ENCODE measurements at places on chromosomes 3 and 15.
A peak's percentile ranks its signal among the peaks of the same experiment; 100 is the strongest.

DNA sequence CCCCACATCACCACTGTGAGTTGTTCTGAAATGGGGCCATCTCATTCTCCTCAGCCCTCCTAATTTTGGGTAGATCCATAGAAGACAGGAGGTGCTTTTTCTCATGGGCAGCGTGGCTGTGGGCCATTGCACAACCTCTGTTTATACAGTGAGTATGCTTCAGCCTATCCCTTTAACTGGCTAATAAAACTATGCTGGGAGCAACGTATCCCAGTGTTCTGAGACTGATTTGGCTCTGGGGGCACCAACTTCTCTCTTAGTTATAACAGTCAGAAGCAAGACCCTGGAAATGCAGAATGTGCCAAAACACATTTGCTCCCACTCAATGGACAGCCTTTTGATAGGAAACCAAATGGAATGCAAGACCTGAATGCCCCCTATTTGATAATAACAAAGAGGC lies 97.1 kb upstream of the ICE2 start:
- no peak for DNase-seq

DNA sequence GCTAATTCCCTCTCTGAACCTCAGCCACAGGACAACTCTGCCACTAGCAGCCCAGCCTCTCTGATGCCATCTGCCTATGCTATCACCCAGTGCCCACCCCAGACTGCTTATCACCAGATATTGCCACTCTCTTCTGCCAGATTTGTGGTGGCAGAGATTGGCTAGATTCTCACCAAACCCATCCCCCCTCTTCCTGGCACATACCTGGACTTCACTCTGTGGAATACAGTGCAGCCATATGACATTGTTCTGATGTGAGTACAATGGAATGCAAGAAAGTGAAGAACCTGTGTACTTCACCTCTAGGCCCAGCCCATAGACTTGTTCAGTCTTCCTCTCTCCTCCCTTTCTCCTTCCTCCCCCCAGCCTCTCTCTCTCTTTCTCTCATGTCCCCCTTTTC lies 46.9 kb upstream of the NTRK3 start:
- no peak for DNase-seq

GRCh38 chr15:88012233-88012632 lies 244.3 kb downstream of the NTRK3 start:
- DNase-seq, result no peak

DNA sequence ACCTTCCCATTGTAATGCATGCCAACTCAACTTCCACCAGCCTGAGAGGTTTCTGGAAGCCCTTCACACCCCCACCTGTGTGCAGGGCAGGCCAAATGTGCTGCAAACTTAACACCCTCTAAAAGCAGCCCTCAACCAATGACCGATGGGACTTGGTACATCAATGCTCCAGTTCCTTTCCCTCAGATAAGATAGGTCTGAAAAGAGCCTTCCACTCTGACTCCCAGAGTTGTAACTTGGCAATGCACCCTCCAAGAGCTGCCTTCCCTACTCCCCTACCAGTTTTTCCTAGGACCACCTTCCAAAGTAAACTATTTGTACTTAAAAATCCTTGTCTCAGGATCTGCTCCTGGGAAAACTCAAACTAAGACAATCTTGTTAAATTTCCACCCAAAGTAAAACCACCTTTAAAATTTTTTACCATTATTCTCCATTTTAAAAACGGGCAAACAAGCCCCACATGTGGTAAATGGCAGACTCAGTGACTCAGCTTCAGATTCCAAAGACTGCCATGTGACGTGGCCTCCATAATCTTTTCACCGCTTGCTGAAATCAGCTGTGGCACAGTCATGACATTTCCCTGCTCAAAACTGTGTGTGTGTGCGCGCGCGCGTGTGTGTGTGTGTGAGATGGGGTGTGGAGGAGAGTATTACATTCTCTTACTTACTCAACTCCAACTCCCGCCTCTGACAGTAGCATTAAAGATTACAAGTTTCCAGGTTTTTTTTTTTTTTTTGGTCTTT lies 17.2 kb downstream of the RASGRP1 start:
- peak; percentile 44 for DNase-seq

- DNase-seq, result no peak
These were observed 14.8 kb downstream of the CYP1A2 start for GRCh38 chr15:74763416-74763815.

- no peak for DNase-seq
These were observed 158.4 kb downstream of the ATG7 start for GRCh38 chr3:11430624-11431023.

DNA sequence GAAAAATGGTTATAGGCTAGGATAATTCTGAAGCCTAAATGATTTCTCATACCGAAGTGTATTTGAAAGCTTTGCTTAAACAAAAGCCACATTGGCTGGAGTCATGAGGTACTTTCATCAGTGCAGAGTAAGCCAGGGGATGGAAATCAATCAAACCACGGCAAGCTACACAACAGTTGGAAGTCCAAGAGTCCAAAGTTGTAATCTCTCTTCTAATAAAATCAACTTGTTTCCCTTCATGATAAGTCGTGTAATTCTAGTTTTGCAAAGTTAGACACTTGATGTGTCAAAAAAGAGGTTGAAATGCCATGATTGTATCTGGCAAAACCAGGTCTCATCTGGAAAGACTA lies 250.5 kb upstream of the VEPH1 start:
- DNase-seq, result no peak

- DNase-seq, result no peak
These were observed 19.1 kb upstream of the GJD2 start for GRCh38 chr15:34773917-34774316.

DNA sequence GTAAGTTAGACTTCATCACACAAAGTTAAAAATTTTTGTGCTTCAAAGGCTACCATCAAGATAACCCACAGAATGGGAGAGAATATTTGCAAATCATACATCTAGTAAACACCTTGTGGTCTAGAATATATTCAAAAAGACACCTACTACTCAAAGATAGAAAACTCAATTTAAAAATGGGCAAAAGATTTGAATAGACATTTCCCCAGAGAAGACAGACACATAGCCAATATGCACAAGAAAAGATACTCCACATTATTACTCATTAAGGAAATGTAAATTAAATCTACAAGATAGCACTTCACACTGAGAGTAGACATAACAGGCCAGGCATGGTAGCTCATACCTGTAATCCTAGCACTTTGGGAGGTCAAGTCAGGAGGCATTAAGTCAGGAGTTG lies 87.8 kb upstream of the MANF start:
- no peak for DNase-seq

- DNase-seq, result no peak
These were observed 9.0 kb downstream of the ISL2 start for GRCh38 chr15:76345583-76345879.

DNA sequence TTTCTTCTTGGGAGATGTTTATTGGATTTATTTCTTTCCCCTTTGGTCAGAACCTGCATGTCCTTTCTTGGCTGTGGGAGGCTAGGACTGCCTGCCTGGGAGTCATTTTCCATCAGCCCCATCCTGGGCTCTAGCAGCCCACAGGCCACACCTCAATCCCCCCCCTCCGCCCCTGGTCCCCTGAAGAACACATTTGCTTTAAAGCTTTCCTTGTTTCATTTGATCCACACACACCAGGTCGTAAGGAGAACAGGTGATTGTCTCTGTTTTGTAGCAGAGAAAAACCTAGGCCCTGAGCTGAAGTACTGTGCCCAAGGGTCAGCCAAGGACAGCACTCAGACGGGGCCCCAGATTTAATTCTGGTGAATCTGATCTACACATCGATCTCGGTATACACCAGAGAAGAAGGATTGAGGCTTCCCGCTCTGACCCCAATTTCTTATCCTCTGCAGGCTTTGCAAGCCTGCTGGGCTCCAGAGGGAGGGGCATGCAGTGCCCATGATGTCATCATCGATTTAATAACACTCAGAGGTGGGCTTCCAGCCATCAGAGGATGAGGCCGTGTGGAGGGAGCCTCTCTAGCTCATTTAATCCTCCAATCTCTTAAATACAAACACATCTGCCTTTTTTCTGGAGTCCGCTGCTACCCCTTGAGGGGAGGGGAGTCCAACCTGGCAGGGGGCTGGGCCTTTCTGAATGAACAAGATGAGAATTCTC lies 1.7 kb upstream of the CLN6 start:
- no peak for DNase-seq
